Left colon (tissue), 2 donors: ENCODE measurements at places on chromosomes 1 and 21.

DNA sequence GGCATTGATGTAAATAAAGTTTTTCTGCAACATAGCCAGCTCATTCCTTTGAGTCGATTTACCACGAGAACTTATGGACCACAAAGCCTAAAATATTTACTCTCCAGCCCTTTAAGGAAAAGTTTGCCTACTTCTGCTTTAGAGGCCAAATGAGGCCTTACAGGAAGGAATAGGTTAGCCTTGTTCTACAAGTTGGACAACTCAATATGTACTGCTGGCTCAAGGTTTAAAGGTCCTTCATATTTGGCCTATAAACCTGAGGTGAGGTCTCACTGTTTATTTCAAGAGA lies 144.5 kb upstream of the DNAH14 start:
- DNase-seq, result no peak

GRCh38 chr1:184836141-184836540 lies 81.5 kb upstream of the EDEM3 start:
- DNase-seq, result no peak

GRCh38 chr1:72557446-72558049 lies 275.2 kb upstream of the NEGR1 start:
- DNase-seq, result no peak

DNA sequence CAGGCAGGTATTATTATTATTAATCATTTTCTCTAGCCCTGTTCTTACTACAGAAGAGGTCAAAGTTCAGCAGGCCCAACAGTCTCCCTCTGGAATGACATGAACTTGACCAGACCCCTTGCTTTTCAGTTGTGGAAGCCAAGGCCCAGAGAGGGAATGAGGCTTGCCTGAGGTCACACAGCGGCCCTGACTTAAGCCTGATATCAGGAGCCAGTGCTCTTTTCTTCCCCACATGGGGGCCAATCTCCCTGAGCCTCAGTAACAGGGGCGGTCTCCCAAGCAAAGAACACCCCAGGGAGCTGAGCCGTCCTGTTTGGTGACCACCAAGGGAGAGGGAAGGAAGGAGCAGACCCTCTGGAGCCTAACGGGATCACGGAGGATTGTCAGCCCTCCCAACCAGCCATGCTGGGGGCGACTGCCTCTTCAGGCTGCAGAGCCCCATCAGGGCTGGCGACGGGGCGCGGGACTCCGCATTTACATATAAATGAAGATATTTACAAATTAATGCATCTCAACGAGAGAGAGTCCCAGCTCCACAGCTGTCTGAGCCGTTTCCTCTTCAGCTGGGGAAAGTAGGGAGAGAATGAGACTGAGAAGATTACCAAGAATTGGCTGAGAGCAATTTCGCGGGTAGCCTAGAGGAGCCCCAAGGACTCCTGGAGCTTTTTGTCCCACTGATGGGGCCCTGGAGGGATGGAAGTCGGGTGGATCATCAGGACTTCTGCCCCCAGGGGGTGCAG lies 186.1 kb upstream of the KLHDC7A start:
- DNase-seq, result no peak

- peak; percentile 68 for DNase-seq
Observed at GRCh38 chr1:12597792-12598191, 20.2 kb downstream of the DHRS3 start.

DNA sequence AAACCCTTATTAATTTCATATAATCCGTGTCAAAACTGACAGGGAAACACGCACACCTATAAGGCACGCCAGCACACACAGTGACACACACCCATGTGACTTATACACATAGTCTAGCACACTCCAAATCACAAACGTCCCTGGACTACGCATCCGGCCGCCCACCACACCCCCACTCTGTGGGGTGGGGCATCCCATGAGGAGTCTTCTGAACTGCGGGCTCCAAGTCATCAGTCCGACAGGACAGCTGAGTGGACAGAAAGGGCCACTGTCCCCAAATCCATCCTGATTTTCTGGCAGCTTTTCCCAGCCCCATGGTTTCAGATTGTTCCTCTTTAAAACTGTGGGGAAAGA lies 829 bp downstream of the PEA15 start:
- peak; percentile 47 for DNase-seq

DNA sequence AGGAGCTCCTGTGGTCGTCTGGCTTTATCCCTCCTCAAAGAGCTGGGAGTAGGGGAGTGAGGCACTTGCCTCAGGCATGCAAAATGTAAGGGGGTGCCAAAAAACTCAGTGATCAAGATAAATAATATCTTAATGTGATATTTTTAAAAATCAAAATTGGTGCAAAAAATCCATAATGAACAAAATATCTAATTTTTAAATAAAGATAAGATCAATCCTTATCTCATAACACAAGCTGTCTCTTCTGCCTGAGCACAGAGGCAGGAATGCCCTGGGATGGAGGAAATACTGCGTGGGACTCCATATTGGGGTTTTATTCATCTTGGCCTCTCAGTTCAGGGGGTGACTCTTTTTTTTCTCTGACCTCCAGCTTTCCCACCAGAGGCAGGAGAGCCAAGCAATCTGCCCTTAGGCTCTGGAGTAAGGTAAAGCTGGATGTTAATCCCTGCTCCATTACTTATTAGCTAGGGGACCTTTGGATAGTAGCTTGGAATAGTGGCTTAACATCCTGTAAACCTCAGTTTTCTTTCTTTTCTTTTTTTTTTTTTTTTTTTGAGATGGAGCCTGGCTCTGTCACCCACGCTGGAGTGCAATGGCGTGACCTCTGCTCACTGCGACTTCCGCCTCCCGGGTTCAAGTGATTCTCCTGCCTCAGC lies 77.3 kb upstream of the NFASC start:
- no peak for DNase-seq

DNA sequence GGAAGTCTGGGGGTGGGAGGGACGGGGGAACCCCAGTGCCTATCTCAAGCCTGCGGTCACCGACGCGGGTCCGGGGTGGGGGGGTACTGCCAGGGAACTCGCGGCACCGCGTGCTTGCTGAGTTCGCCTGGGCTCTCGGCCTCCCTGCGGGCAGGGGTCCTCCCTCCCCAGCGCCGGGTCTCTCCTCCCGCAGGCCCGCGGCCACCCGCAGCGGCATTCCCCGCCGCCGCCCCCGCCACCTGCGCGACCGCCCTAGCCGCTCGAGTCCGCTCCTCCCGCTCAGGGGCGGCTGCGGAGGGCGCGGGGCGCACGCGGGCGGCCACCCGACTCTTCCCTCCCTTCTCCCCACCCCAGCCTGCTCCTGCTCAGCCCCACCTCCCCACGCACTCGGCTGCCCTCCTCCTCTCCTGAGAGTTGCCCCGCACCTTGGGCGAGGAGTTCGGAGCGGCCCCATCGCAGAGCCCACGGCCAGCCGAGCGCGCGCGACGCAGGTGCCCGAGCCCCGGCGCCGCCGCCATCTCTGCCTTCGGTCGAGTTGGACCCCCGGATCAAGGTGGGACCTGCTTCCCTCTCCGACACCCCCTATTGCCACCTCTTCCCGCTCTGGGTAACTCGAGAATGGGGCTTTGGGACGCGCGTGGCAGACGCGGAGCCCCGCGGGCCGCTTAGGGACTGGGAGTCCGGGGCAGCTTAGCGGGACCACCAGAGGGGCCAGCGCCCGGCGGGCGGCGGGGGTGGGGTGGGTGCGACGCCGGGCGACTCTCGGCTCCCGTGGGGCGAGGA lies 105.0 kb downstream of the LEPR start:
- DNase-seq, result no peak

GRCh38 chr1:244304156-244304555 lies 147.6 kb downstream of the ADSS2 start:
- no peak for DNase-seq

DNA sequence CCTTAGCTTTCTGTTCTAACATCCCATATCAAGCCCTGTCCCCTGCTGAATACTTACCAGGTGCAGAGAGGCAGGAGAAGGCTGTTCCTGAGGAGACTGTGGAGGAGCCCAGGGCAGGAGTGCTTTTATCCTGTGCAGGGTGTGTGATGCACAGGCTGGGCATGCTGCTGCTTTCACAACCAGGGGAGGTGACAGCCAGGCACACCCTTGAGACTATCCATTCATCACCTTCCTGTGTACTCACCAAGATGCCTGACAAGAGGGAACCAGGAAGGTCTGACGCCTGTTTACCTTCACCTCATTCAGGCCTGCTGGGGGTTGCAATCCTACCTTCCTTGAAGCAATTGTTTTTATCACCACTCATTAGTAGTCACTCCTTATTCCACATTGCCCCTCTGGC lies at the start of gene LCE3E:
Gene LCE3E (minus strand): TSS at position 100 of the 400 bp plus-strand sequence. CDS start 572 bp downstream, outside the sequence.
- no peak for DNase-seq

- peak; percentile 88 for DNase-seq
Observed at GRCh38 chr1:119768778-119769177, at the start of gene HMGCS2. Gene HMGCS2 (minus strand): TSS chr1:119768905. CDS start chr1:119768844, 61 bp downstream.

DNA sequence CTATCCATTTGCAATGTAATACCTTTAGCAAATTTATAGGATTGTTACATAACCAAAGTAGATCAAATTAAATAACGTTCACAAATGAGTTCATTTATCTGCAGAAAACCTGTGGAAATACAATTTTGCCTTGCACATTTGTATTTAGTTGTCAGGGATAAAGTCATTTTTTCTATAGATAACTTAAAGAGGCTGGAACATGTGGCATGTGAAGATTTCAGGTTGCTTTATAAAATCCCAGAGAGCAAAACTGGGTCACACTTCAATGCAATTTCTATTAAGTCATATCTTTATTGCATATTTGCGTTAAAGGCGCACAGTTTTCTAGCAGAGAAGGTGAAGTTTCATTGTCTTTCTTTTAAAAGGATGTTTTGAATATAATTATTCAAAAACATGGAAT lies 342.4 kb downstream of the USP25 start:
- DNase-seq, result no peak

- no peak for DNase-seq
Observed at GRCh38 chr1:116769561-116769977, 15.3 kb downstream of the CD2 start.

DNA sequence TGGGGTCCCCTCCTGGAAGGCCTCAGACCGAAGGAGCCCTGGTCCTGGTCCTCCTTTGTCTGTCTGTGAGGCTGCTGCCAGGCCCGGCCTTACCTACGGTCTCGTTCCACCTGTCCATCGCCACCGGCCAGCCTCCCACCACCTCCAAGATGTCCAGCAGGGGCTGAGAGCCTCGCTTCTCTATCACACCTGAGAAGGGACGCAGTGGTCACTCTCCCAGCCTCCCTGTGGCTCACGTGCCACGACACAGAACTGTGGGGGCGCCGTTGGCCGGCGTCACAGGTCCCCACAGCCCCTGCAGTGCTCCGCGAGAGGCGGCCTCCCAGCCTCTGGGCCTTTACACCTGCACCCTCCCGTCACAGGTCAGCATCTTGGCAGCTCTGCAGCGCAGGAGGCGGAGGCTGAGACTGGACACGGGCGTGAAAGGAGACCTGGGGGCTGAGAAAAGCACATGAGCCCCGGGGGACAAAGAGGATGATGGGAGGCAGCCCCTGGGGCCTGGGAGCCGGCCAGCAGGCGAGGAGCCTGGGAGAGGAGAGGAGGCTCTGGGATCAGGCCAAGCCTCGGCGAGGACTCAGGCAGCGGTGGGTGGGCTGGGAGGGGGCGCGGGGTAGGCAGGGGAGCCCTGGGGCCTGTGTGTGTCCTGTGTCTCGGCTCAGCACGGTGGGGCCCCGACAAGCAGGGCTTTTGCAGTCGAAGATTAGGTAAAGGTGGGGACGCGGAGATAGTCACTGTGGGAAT lies 20.5 kb downstream of the PRXL2B start:
- peak; percentile 16 for DNase-seq

DNA sequence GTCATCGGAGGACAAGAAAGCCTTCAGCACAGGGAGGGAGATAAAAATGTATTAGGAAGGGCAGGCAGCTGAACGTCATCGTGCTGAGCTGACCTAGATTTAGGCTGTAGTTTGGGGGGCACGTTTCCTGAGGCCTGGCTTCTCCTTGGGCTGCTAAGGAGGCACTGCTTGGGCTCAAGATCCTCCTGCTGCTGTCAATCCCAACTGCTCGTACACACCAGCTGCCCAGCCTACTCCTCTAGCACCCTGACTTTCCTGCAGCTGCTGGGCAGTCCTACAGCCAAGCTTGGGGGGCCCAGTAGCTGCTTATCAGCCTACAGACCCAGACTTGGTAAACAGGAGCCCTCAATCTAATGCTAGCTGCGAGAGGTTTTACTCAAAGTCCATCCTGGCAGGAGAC lies 6.2 kb downstream of the TMEM35B start:
- DNase-seq, result no peak

- DNase-seq, result no peak
Observed at GRCh38 chr1:218848009-218848408, 325.7 kb upstream of the LYPLAL1 start.

GRCh38 chr21:21383126-21383525 lies 384.9 kb downstream of the NCAM2 start:
- DNase-seq, result no peak

DNA sequence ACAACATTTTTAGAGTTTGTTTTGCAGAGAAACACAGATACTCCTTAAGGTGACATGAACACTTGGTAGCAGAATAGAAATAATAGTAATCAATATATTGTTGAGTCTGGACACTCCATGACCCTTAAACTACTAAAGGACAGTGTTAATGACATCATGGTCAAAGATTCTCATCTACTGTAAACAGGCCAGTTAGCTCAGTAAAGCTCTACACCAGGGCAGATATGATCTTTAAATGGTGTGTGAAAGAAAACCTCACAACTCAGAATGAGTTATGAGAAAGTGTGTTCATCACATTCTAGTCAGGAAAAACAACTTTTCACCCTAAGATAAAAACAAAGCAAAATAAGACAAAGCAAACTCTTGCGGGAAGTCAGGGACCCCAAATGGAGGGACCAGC lies 58.1 kb upstream of the ADAMTS5 start:
- no peak for DNase-seq

DNA sequence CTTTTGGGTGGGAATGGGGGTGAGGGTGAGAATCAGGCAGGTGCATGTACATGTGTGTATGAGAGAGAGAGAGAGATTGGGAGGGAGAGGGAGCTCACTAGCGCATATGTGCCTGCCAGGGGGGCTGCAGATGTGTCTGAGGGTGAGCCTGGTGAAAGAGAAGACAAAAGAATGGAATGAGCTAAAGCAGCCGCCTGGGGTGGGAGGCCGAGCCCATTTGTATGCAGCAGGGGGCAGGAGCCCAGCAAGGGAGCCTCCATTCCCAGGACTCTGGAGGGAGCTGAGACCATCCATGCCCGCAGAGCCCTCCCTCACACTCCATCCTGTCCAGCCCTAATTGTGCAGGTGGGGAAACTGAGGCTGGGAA lies 95.0 kb downstream of the EPHB2 start:
- DNase-seq, result no peak
